ENCODE measurements at places on chromosomes 11 and 22.

DNA sequence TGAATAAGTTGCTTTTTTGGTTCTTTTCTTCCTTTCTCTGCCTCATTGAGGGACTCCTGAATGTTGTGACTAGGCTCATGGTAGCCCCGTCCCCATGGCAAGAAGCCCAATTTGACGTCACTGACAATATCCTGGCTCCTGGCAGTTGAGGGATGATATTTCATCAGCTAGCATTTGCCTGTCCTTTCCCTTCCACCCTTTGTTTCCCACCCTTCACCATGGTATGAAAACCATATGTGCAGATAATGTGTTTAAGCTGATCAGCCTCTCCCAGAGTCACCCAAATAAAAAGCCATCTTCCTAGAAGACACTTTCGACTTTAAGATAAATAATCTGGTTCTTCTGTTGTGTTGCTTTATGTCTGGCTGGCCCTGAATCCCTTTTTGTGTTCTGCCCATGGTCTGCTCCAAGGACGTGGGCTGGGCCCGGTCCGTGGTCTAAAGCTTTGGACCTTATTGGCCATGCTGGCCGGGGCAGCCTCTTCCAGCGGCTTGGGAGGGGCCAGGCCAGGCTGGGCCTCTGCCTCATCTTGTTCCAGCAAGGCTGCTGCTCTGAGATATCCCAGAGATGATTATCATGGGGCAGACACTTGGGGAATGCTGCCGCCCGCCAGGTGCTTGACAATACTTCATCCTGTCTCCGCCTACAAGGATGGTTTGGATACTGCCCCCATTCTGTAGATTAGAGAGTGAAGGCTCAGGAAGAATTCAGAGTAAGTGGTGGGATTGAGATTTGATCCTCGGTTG, 5.1 kb downstream of the TSPAN18 start:
- no peak overlapping the region for H3K4me3 ChIP-seq
- peaks cover 12% of the 10 kb centered on the region for H3K27me3 ChIP-seq
- no peak for DNase-seq
- no peak overlapping the region for H3K27ac ChIP-seq
- peaks cover 5% of the 10 kb centered on the region for H3K36me3 ChIP-seq
- H3K4me1 ChIP-seq, result peaks cover 37% of the 10 kb centered on the region

- no peak overlapping the region for H3K4me3 ChIP-seq
- no peak overlapping the region for H3K27ac ChIP-seq
- peaks cover 2% of the 10 kb centered on the region for H3K27me3 ChIP-seq
- no peak for DNase-seq
- H3K4me1 ChIP-seq, result no peaks in the 10 kb centered on the region
Observed at GRCh38 chr11:126654886-126655806, 299.7 kb downstream of the ST3GAL4 start.

DNA sequence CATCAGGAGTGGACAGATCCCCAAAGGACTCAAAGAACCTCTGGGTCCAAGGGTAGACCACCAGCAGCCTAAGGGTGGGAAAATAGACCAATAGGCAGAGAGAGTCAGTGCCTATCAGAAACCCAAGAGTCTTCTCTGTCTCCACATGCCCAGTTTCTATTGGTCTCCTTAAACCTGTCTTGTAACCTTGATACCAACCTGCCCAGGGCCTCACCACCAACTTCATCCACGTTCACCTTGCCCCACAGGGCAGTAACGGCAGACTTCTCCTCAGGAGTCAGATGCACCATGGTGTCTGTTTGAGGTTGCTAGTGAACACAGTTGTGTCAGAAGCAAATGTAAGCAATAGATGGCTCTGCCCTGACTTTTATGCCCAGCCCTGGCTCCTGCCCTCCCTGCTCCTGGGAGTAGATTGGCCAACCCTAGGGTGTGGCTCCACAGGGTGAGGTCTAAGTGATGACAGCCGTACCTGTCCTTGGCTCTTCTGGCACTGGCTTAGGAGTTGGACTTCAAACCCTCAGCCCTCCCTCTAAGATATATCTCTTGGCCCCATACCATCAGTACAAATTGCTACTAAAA, at the start of gene HBB:
Gene HBB, minus strand, starts transcription at position 340 of the 579 bp plus-strand sequence. Its CDS starts 50 bp downstream, at position 290.
- H3K36me3 ChIP-seq, result no peaks in the 10 kb centered on the region
- no peaks in the 10 kb centered on the region for H3K4me1 ChIP-seq
- no peak within 1 kb of the TSS for H3K4me3 ChIP-seq
- H3K27me3 ChIP-seq, result no peaks in the 10 kb centered on the region
- no peak within 1 kb of the TSS for H3K27ac ChIP-seq

- H3K4me3 ChIP-seq, result no peak overlapping the region
- H3K4me1 ChIP-seq, result peaks cover 16% of the 10 kb centered on the region
- H3K27me3 ChIP-seq, result no peaks in the 10 kb centered on the region
- H3K36me3 ChIP-seq, result peaks cover 62% of the 10 kb centered on the region
- no peak for DNase-seq
Observed at GRCh38 chr11:14587258-14587657, 56.3 kb upstream of the PDE3B start.

GRCh38 chr11:75639762-75640181, 29.1 kb downstream of the MAP6 start:
- no peaks in the 10 kb centered on the region for H3K36me3 ChIP-seq
- no peak overlapping the region for H3K27ac ChIP-seq
- DNase-seq, result no peak
- no peaks in the 10 kb centered on the region for H3K4me1 ChIP-seq
- H3K27me3 ChIP-seq, result peaks cover 40% of the 10 kb centered on the region
- no peak overlapping the region for H3K4me3 ChIP-seq

GRCh38 chr11:26412955-26413354, 81.0 kb downstream of the ANO3 start:
- no peak for DNase-seq
- H3K27ac ChIP-seq, result no peak overlapping the region
- H3K36me3 ChIP-seq, result no peaks in the 10 kb centered on the region
- no peak overlapping the region for H3K4me3 ChIP-seq

GRCh38 chr11:66864924-66865697, 8.2 kb downstream of the LRFN4 start:
- no peak for DNase-seq
- H3K27ac ChIP-seq, result no peak overlapping the region
- H3K4me1 ChIP-seq, result peaks cover 12% of the 10 kb centered on the region
- H3K4me3 ChIP-seq, result no peak overlapping the region

DNA sequence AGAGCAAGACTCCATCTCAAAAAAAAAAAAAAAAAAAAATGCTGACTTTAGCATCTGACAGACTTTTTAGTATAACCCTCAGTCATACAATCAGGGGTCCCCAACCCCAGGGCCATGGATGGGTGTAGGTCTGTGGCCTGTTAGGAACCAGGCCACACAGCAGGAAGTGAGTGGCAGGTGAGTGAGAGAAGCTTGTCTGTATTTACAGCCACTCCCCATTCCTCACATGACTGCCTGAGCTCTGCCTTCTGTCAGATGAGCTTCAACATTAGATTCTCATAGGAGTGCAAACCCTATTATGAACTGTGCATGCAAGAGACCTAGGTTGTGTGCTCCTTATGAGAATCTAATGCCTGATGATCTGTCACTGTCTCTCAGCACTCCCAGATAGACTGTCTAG, 3.3 kb downstream of the FAM227A start:
- no peak overlapping the region for H3K27ac ChIP-seq
- H3K4me1 ChIP-seq, result peaks cover 19% of the 10 kb centered on the region
- H3K4me3 ChIP-seq, result no peak overlapping the region

GRCh38 chr11:108498816-108499408, 728 bp upstream of the POGLUT3 start:
- H3K4me1 ChIP-seq, result peaks cover 31% of the 10 kb centered on the region
- peak overlapping the region; percentile 83 for H3K4me3 ChIP-seq
- peaks cover 17% of the 10 kb centered on the region for H3K36me3 ChIP-seq
- no peak for DNase-seq
- peak overlapping the region; percentile 88 for H3K27ac ChIP-seq

GRCh38 chr11:58316142-58316541, 42.7 kb downstream of the OR5B17 start:
- no peak overlapping the region for H3K27ac ChIP-seq
- no peaks in the 10 kb centered on the region for H3K36me3 ChIP-seq
- DNase-seq, result no peak
- H3K4me3 ChIP-seq, result no peak overlapping the region
- H3K27me3 ChIP-seq, result no peaks in the 10 kb centered on the region

GRCh38 chr11:117887431-117888138, 11.1 kb upstream of the FXYD6 start:
- H3K27ac ChIP-seq, result no peak overlapping the region
- H3K4me1 ChIP-seq, result no peaks in the 10 kb centered on the region
- no peak for DNase-seq
- no peaks in the 10 kb centered on the region for H3K36me3 ChIP-seq

GRCh38 chr11:25988178-25988577, 343.8 kb upstream of the ANO3 start:
- H3K27ac ChIP-seq, result no peak overlapping the region
- no peaks in the 10 kb centered on the region for H3K36me3 ChIP-seq
- no peak overlapping the region for H3K4me3 ChIP-seq
- no peaks in the 10 kb centered on the region for H3K4me1 ChIP-seq

DNA sequence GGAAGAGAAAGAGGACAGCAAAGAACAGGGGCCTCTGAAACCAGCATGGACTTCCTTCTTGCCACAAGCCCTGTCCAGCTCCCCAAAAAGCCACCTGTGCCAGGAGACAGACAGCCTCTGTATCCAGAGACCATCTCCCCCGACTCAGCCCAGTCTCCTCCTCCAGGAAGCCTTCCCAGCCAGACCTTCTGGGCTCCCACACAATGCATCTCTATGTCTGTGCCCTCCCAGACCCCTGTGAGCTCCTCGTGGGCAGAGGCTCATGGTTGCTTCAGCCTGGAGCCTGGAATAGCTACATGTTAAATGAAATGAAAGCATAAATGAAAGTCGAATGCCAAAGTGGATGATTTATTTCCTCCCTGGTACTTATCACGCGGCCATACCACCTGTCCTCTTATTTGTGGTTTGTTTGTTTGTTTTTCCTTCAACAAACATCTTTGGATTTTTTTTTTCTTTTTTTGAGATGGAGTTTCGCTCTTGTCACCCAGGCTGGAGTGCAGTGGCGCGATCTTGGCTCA, 7.3 kb upstream of the ARAP1 start:
- no peaks in the 10 kb centered on the region for H3K27me3 ChIP-seq
- no peak for DNase-seq
- H3K36me3 ChIP-seq, result no peaks in the 10 kb centered on the region
- no peak overlapping the region for H3K4me3 ChIP-seq
- peaks cover 24% of the 10 kb centered on the region for H3K4me1 ChIP-seq

- H3K27me3 ChIP-seq, result no peaks in the 10 kb centered on the region
- peaks cover 4% of the 10 kb centered on the region for H3K36me3 ChIP-seq
- H3K4me3 ChIP-seq, result peak overlapping the region; percentile 82
Observed at GRCh38 chr22:31083377-31083768, 2.3 kb downstream of the SMTN start.

- no peaks in the 10 kb centered on the region for H3K36me3 ChIP-seq
- DNase-seq, result no peak
- H3K4me3 ChIP-seq, result no peak overlapping the region
- no peaks in the 10 kb centered on the region for H3K4me1 ChIP-seq
- peaks cover 15% of the 10 kb centered on the region for H3K27me3 ChIP-seq
Observed at GRCh38 chr11:74679513-74679865, 51.7 kb downstream of the CHRDL2 start.

DNA sequence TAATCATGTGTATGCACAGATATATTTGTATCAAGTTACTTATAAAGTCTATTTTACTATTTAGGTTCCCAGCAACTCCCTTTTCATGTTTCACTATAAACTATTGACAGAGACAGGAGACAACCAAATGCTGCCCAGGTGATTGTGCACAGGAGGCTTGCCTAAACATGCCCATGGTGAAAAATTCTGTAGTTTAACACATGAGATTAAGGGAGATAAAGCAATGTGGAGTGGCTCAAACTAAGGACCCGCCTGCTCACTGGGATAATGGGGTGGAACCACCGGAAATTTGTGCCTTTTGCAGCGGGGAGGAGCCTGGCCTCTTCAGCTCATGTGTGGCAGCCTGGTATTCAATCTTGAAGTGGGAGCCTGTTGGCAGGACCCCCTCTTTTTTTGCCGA, 459.5 kb upstream of the CNTN5 start:
- H3K4me3 ChIP-seq, result no peak overlapping the region
- H3K27me3 ChIP-seq, result no peaks in the 10 kb centered on the region
- H3K4me1 ChIP-seq, result no peaks in the 10 kb centered on the region
- DNase-seq, result no peak
- H3K27ac ChIP-seq, result no peak overlapping the region
- H3K36me3 ChIP-seq, result no peaks in the 10 kb centered on the region

- no peaks in the 10 kb centered on the region for H3K36me3 ChIP-seq
- H3K4me1 ChIP-seq, result no peaks in the 10 kb centered on the region
- no peak overlapping the region for H3K4me3 ChIP-seq
- no peak for DNase-seq
- H3K27ac ChIP-seq, result no peak overlapping the region
- no peaks in the 10 kb centered on the region for H3K27me3 ChIP-seq
Observed at GRCh38 chr11:106821291-106821690, 197.0 kb downstream of the GUCY1A2 start.

DNA sequence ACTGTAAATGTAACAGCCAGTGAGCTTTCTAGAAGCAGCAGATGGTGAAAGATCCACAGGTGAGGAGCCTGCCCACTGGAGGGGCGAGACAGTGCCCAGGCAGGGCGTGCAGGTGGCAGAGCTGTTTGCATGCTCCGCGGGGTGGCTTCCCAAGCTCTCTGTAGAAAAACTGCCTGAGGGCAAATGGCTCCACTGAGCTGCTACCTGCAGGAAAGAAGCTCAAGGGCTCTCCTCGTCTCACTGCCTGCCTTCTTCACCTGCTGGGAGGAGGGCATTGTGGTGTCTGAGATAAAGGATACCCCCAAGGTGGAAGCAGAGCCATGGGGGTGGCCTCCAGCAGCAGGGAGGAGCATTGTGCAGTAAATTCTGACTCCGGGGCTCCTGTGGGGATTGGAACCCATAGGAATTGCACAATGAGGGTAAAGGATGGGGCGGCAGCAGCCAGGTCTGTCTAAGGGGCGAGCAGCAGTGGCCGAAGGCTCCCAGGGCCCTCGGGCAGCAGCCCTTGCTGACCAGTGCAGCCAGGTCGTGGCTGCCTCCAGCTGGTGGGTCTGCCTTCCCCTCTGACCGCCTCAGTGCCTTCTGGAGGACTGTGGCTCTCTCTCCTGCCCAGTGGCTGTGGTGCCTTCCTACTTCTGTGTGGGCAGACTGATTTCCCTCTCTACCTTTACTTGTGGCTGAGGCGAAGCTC, 28.0 kb upstream of the CABP7 start:
- peak overlapping the region; percentile 19 for H3K27ac ChIP-seq
- peaks cover 13% of the 10 kb centered on the region for H3K36me3 ChIP-seq
- H3K27me3 ChIP-seq, result no peaks in the 10 kb centered on the region
- H3K4me3 ChIP-seq, result no peak overlapping the region
- no peak for DNase-seq
- H3K4me1 ChIP-seq, result peaks cover 2% of the 10 kb centered on the region

All from activated CD4-positive, alpha-beta memory T cell treated with anti-CD3 and anti-CD28 coated beads, Interleukin-2, amount 10 ng/mL, durations not matched to agents 7 days and 5 days (primary cell).